ENCODE measurements at places on chromosomes 2 and 18. TPM values are rescaled to one million over a fixed set of nuclear protein-coding genes. Genes with fewer than 3 reads are reported as not detected.
A peak's percentile ranks its signal among the peaks of the same experiment; 100 is the strongest.

GRCh38 chr2:173869244-173870229, 95.6 kb downstream of the SP3 start:
- peak; percentile 29 for DNase-seq

GRCh38 chr18:13545955-13546354, 180.4 kb downstream of the FAM210A start:
- no peak for DNase-seq

- no peak for DNase-seq
Measured at GRCh38 chr18:54626779-54627178, 35.7 kb downstream of the DYNAP start.

GRCh38 chr2:204187229-204188083, 250.9 kb downstream of the ICOS start:
- DNase-seq, result no peak

- peak; percentile 5 for DNase-seq
Measured at GRCh38 chr18:42028247-42028832, 73.3 kb downstream of the PIK3C3 start.

- DNase-seq, result no peak
Measured at GRCh38 chr2:219334076-219334475, 1.5 kb upstream of the RESP18 start.

GRCh38 chr2:129769185-129769991, 210.1 kb upstream of the RAB6C start:
- no peak for DNase-seq

- DNase-seq, result no peak
Measured at GRCh38 chr2:163626639-163627109, 109.1 kb downstream of the FIGN start.

DNA sequence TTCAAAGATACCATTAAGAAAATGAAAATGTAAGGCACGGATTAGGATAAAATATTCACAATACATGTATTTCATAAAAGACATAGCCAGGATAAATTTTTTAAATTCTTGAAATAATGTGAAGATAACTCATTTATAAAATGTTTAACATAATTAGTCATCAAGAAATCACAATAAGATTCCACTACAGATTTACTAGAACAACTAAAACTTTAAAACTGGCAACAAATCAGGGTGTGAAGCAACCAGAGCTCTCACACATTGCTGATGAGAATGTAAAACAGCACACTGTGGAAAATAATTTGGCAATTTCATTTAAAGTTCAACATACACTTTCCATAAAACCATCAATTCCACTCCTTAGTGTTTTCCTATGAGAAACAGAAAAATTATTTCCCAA, 89.6 kb upstream of the UBE2E3 start:
- DNase-seq, result no peak

- no peak for DNase-seq
Measured at GRCh38 chr18:39773646-39774045, 2181.4 kb upstream of the PIK3C3 start.

DNA sequence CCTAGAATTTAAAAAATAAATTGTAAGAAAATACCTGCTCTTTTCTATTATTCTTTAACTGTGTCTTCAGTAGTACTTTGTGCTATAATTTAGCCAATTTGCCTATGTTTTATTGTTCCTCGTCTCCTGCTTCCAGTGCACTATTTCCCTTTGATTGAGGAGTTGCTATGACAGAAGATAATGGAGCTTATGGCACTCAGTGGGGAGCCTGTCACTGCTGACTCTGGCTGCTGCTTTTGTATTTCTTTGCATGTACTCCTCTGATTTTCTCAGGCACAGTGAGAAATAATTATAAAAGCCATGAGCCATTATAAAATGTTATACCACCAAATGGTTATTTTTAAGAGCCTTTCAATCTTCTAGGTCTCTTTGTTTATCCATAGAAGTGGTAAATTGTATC, 1310.8 kb upstream of the SLC39A10 start:
- DNase-seq, result no peak

- DNase-seq, result peak; percentile 3
Measured at GRCh38 chr2:171894612-171894947, 536 bp upstream of the SLC25A12 start.

- DNase-seq, result no peak
Measured at GRCh38 chr2:150109912-150110311, 377.6 kb downstream of the RND3 start.

- no peak for DNase-seq
Measured at GRCh38 chr2:212052412-212053159, 486.0 kb downstream of the ERBB4 start.

- DNase-seq, result no peak
Measured at GRCh38 chr2:208872591-208872990, 466.0 kb downstream of the PTH2R start.

GRCh38 chr2:178072000-178072382, 586 bp downstream of the PDE11A start:
- DNase-seq, result no peak

CACNB4 gene
- 0.76 TPM for total RNA-seq

UGT1A5 gene
- not detected for total RNA-seq

MARCO gene
- not detected for total RNA-seq

WDR43 gene
- total RNA-seq, result 111 TPM

CDKL4 gene
- total RNA-seq, result not detected

AMER3 gene
- total RNA-seq, result not detected

STEAP3 gene
- not detected for total RNA-seq

Measured in OCI-LY7 (cell line).